Hematopoietic multipotent progenitor cell treated with erythropoietin and hydrocortisone succinate and interleukin-3 and kit ligand, for 17 days (in vitro differentiated cells): ENCODE measurements at places on chromosomes 4 and X.

DNA sequence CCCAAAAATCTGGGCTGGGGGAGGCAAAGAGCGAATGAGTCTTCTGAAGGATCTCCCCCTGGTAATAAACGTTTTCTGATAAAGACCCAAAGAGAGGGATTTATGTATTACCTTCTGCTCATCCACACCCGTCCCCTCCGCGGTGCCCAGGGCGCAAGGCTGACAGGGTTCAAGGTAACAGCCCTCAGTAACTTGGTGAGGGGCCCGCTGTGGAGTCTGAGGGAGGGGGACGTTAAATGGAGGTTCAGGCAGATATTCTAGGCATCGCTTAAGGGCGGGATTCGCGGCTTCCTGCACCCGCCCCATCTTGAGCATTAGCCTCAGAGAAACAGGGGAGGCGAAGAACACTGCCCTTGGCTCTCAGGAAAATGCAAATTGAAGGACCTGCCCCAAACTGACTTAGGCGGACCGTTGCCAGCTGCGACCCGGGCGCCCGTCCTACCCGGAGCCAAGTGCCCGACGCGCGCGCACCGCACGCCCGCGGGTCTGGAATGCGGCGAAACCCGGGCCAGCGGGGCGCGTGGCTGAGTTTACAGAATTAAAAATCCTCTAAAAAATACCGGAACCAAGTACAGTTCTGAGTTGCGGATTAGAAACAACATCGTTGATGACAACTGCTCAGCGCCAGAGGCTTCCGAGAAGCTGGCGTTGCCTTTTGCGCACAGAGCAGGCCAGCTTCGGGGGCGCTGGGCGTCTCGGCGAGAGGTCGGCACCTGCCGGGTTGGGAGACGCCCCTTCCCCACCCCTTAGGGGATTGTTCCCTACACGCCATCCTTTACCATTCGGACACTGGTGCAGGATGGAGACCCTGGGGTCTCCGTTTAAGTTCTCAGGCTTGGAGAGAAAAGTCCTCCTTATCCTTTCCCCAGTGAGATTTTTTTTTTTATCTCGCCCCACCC is 2.8 kb downstream of the HELT start:
- no peak for DNase-seq

- DNase-seq = no peak
Measured at GRCh38 chrX:93120805-93121204, 552.6 kb downstream of the NAP1L3 start.

- no peak for DNase-seq
Measured at GRCh38 chrX:136999024-136999423, 34.8 kb downstream of the GPR101 start.

DNA sequence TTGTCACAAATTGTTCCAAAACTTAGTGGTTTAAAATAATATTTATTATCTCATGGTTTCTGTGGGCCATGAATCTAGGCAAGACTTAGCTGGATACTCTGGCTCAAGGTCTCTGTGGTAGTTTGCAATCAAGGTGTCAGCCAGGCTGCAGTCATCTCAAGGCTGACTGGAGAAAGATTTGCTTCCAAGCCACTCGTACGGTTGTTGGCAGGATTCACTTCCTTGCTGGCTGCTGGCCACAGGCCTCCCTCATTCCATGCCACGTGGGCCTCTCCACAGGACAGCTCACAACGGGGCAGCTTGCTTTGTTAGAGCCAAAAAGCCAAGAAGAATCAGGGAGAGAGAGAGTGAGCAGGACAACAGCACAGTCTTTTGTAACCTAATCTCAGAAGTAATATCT is 101.4 kb downstream of the WWC2 start:
- no peak for DNase-seq

DNA sequence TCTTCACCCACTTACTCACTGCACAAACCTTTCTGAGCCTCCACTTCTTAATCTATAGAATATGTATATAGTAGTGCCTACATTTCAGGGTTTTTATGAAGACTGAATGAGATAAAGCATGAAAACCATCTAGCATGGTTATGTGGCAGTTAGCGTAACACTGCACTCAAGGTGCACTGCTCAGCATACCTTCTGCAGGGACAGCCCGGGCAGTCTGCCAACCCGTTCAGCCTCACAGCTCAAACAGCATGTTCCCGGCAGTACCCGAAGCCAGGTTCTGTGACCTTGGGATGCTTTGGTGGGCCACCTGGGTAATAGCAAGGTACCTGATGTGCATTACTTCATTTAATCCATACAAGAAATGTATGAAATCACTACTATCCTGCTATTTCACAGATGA is 81.4 kb downstream of the DOCK11 start:
- no peak for DNase-seq

- no peak for DNase-seq
Measured at GRCh38 chr4:94957030-94957429, 199.3 kb downstream of the BMPR1B start.

GRCh38 chr4:117137145-117137544 is 51.8 kb upstream of the TRAM1L1 start:
- DNase-seq = no peak

- DNase-seq = no peak
Measured at GRCh38 chrX:8520791-8521190, 56.2 kb downstream of the VCX3B start.

DNA sequence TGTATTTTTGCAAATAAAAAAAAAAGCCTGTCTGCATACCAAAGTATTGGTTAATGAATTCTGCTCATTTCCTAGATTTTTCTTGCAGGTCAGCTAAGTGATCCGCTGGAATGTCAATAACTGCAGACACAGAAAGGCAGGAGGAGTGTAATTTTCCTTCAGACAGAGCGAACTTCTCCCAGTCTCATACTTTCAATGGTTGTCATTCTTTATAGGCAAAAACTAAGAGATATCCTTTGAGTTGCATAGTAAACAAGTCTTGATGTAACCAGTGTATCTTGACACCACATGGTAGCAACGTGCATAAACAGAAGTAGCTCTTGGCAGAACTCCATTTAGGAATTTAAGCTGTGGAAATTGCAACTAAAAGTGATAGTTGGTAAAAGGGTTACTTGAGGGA is 8.2 kb downstream of the CAPN6 start:
- DNase-seq = no peak

GRCh38 chr4:2400841-2401609 is 17.4 kb downstream of the ZFYVE28 start:
- no peak for DNase-seq

DNA sequence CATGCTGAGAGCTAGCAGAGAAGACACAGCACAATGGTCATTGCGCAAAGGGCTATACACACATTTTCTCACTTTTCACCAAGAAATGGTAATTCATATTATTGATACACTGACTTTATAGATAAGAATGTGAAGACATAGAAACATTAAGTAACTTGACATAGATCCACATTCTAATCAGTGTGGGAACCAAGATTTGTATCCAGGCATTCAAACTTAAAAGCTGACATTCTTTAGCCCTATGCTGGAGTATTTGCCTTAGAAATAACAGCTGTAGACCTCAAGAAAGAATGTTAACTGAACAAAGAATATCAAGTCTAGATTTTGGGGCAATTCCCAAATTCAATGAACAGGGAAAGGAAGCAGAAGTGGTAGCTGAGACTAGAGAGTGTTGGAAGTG is 384.8 kb downstream of the IL15 start:
- DNase-seq = no peak

- no peak for DNase-seq
Measured at GRCh38 chrX:101655534-101655933, 4.1 kb downstream of the ARMCX2 start.

DNA sequence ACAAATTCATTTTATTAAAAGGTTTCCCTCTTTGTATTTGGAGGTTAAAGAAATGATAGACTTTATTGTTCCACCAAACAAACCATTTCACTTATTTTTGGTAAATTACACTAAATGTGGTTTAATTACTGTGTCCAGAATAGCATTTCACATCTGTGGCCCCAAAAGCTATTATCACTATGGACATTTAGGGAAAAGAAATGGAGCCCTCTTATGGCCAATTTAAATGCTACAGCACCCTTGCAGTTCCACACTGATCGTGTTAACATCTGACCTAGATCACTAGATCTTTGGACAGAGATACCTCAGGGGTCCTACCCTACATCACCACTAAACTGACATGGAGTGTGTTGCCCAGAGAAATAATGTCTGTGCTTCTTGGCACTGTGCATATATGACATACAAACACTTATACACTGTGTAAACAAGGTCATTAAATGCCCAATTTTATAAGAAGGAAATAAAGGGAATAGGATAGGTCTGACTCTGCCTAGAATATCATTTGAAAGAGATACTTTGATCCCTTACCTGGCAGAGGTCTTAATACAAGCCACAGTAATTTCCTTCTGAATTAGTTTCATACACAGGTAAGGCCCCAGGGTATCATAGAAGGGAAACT is 163.9 kb downstream of the KDR start:
- DNase-seq = no peak

- DNase-seq = no peak
Measured at GRCh38 chr4:154838694-154839093, 57.6 kb downstream of the RBM46 start.

DNA sequence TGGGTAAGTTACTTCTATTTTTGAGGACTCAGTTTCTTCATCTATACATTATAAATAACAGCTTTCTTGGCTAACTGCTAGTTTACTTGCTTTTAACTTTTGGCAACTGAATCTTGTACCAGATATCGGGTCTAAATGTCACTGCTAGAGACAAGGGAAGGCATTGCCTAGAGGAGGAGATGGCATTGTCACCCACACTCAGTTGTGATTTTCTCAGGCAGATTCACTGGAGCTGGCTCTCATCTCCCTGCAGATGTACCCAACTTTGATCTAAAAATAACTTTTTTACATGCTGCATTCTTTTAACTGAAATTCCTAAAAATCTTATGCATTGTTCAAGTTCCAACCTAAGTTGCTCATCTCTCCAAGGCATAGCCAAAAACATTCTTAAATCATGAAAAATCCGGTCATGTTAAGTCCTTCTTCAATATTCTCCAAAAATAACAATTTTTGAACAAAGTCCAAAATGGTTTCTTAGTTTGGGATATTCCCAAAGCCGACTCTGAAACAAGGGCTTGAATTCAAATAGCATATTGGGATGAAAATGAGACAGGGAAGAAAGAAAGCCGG is 469.0 kb upstream of the BOD1L1 start:
- no peak for DNase-seq

- DNase-seq = no peak
Measured at GRCh38 chr4:40316333-40316781, 18.8 kb upstream of the CHRNA9 start.

- no peak for DNase-seq
Measured at GRCh38 chrX:23598575-23598974, 68.7 kb upstream of the PRDX4 start.

GRCh38 chrX:20240201-20240600 is 26.5 kb downstream of the RPS6KA3 start:
- no peak for DNase-seq

- DNase-seq = no peak
Measured at GRCh38 chrX:23779025-23779424, 3.9 kb upstream of the SAT1 start.

DNA sequence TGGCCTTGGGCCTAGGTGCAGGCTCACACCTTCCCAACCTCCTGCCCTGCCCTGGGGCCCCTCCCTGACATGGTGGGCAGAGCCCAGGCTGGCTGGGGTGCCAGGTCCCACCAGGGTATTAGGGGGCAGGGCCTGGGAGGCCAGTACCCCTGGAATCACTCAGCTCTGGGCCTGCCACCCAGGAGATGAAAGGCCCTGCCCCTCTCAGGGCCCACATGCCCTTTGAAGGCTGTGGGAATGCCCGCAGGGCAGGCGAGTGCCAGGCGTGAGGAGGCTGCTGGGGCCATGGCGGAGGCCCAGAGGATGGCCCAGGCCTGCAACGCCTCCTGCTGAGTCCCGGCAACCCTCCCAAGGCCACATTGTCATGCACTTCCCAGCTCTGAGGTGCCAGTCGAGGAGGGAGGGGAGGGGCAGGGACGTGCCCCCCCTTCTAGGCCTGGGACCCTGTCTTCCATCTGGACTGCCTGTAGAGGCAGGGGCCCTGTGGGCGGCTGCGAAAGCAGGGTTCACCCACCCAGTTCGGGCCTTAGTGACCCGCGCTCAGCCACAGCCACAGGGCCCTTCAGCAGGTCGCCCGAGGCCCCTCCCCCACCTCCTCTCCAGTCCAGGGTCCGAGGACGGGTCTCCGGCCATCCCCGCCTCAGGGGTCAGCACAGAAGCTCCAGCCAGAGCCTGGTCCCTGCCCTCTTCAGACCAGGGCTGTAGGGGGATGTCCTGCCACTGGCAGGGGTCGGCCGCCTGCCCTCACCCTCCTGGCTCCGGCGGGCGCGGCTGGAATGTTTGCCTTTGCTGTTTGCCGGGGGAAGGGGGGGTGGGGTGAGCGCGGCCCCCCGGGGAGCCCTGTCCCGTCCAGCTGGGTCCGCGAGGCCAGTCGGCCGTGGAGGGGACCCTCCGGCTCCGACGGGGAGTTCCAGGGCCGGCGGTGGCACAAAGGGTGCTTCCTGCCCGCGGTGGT is 26.7 kb upstream of the FGFR3 start:
- DNase-seq = no peak

DNA sequence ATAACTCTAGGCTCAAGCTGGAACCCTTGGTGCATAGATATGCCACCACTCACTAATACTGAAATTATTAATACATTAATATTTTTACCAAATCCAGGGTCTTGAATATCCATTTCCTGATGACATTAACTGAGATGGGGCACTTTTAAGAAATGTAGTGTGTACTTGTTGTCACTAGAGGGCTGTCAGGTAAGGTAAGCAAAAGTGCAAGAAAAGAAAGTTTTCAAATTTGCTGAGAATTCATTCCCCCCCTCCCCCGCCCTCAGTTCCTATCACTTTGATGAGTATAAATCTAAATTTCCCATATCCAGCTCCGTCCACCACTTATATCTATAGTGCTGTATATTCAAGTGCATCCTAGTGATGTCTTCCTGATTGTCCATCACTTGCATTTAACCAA is 20.5 kb upstream of the WDR44 start:
- no peak for DNase-seq

- no peak for DNase-seq
Measured at GRCh38 chr4:23213198-23213597, 520.5 kb downstream of the GBA3 start.
